ENCODE measurements at places on chromosomes 5 and 9.

DNA sequence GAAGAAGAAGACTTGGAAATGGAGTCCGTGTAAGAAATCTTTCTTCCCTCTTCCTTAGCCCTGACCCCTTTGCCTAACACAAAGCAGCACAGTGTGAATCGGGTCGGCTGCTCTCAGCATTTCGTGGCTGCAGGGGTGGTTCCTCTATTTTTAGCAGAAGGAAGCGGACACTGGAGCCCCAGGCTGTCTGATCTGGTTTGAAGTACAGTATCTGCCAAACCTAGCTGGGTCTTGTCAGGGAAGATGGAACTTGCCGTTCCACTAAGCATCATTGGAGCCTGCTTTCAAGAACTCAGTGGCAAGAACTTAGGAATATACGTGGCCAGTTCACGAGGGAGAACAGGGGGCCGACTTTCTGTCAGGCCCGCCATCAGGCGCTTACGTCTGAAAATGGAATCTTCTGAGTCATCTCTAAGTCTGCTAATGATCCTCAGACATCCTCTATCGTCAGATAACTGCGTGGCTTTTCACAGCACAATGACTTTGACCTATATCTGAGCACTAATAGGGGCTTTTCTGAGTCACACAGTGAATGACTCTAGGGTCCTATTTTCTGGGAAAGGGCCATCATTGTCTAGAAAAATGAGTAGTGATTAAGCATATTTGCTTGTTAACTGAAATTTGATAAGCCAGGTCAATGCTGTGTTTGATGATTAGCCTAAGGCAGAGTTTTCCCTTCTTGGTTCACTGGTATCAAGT is 43.3 kb upstream of the NCS1 start:
- DNase-seq = no peak

GRCh38 chr5:136427426-136427825 is 62.1 kb upstream of the TRPC7 start:
- no peak for DNase-seq

DNA sequence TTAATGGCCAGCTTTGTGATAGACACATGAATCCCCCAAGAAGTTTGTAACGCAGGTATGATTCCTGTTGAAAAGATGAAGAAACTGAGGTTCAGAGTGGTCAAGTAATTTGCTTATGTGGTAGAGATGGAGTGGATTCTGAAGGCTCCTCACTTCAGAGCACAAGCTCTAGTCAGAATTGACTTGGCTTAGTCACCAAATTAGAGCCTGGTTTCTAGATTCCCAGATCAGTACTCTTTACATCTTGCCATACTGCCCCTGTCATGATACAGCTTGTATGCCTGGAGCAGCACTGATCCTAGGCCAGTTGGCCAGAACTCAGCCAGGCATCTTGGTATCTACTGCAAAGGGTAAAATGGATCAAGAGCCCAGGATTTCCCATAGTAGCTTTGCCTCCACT is 284.4 kb upstream of the RFX3 start:
- no peak for DNase-seq

- DNase-seq = no peak
Measured at GRCh38 chr5:151737431-151737830, 21.0 kb downstream of the ATOX1 start.

DNA sequence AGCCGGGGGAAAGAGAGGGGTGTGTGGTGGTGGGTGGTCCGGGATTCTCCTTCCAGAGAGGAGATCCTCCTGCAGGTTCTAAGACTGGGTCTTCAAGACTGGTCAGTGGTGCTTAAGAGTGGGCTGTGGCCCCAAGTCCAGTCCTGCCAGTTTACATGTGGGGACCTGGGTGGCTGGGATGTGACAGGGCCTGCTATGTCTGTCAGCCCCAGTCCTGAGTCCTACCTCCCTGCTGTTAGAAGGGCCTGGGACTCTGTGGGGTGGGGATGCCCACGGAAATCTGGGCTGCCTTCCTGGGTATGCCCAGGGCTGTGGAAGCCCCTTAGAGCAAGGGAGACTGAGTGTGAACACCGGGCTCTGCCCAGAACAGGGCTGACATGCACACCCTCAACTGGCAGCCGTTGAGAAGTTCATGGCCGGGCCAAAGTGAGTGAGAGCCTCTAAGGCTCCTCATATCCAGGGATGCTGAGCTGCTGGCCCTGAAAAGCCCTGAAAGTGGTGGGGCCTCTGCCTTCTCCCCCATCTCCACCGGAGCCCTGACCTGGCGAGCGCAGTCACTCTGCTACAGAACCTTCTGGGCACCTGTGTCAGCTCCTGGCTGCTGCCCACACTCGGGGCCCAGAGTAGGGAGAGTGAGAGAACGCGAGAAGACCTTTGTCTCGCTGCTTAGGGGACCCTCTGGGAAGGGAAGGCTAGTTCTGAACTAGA is 1.7 kb downstream of the PHF2 start:
- no peak for DNase-seq

DNA sequence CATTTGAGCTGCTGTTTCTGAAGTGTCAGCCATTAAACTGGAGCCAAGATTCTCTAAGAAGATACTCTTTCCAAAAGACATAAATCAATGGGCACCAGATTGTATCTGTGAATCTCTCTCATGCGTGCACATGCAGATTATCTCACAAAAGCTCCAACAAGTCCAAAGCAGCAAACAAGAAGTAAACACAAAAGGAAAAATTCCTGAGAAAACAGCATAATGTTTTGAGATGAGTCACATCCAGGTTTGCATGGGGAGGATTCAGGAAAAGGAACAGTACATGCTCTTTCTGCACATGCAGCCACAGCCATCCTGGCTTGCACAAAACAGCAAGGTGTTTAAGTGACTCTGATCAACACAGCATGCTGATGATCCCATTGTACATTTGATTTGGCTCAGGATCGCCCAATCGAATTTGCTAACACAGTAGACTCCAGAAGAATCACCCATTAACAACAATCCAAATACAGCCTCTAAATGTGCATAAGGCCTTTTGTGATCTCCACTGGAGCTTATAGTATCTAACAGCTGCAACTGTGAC is 143.1 kb downstream of the ELAVL2 start:
- DNase-seq = peak; percentile 65
